Brain (organoid and tissue), 16 donors: ENCODE measurements at places on chromosomes 7 and 10.

GRCh38 chr7:70154521-70155180, 556.4 kb downstream of the AUTS2 start:
- no peak for DNase-seq

GRCh38 chr7:127935847-127936376, 95.3 kb downstream of the LRRC4 start:
- no peak for DNase-seq

- DNase-seq, result no peak
These were observed 266 bp upstream of the STMP1 start for GRCh38 chr7:135662123-135662372.

- no peak for DNase-seq
These were observed 431.2 kb downstream of the TNS3 start for GRCh38 chr7:47150497-47151260.

DNA sequence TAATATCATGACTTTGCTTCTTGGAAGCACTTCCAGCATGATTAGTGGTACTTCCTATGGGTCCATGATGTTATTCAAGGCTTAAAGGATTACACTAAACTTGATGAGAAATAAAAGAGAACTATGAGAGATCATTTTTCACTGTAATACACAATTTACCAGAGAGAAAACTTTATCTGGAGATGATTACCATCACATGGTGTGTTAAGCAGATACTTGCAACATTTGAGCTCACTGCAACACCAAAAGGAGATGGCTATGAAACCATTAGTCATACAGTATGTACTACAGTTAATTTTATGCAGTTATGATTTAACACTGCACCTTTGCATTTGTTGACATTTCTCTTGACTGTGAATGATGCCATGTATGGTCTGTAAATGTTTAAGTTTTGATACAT, 311.3 kb upstream of the AOAH start:
- no peak for DNase-seq

DNA sequence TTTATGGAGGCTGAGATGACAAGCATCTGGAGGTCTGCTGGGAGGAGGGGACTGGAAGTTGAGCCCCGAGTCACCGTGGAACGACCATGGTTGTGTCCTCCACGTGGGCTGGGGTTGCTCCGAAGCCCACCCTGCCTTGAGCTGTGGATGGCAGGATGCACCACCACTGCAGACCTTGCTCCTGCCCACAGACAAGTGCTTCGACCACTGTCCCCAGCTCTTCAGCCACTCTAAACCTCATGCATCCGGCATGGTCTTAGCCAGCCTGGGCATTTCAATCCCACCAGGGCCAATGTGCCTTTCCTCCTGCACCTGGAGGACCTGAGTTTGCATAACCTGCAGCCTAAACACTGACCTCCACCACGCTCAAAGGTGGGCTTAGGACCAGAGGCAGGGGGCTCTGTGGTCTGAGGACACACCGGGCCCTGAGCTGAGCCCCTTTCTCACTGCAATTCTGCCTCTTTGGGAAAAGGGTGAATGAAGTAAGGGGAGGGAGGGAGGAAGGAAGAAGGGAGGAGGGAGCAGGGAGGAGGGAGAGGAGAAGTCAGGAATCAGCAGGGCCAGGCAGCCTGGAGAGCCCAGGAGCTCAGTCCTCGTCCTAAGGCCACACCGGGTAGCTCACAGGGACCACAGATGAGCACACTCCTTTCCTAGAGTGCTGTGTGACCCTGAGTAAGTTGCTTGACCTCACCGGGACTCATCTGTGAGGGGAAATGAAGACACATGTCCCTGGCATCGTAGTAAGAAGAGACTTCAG, 44.8 kb upstream of the DNAAF5 start:
- DNase-seq, result no peak

- DNase-seq, result no peak
These were observed 66.2 kb upstream of the PDGFA start for GRCh38 chr7:585873-586272.

- DNase-seq, result no peak
These were observed 666.0 kb downstream of the SUGCT start for GRCh38 chr7:40800771-40801170.

DNA sequence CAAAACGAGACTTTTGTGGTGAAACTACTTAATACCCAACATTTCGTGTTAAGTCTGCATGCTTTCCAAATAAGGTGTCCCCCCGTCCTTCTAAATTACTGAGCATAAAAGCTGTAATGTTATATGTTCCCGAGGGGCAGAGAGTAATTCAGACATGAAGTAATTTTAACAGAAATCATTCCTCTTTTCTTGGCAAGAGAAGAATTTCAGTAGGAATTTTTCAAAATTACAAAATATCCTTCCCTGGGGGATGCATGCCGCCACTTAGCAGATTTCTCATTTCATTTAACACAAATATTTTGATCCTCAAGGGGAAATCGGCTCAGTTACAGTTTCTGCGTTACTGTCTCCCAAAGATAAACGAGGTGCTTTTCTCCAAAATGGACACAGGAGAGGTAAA, 213.2 kb upstream of the RHOBTB1 start:
- DNase-seq, result no peak

DNA sequence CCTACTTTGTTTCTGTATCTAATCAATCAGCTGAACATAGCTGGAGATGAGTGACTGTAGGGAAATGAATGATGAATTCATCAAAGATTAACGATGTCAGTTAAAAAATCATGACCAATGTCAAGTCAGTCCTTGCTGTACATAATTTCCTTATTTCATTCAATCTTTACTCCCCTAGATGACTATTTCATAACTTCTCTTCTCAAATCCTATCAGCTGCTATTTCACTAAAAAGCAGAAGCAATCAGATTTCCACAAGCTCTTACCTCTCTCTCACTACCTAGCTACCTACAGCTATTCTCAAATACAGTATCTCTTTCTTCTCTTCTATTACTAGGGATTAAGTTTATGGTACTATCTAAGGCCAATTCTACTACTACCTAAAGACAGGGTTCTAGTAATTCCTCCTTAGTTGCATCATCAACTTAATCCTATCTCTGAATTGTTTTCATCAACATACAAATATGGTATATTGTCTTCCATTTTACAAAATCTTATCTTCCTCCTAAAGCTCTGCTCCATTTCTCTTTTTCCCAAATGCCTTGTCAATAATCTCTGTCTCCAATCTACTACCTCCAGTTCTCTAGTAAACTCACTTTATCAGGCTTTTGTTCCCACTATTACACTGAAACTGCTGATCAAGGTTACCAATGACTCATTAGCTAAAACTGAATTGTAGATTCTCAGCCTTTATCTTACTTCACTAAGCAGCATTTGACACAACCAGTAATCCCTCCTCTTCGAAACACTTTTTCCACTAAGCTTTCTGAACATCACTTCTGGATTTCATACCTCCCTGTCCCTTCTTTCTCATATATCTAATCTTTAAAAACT, 28.4 kb downstream of the JMJD1C start:
- no peak for DNase-seq

GRCh38 chr7:27099453-27100370, 2.8 kb downstream of the HOXA2 start:
- no peak for DNase-seq

- peak; percentile 38 for DNase-seq
These were observed 297.8 kb upstream of the SEMA3A start for GRCh38 chr7:84492098-84493034.

GRCh38 chr10:1664333-1664964, 72.9 kb downstream of the ADARB2 start:
- DNase-seq, result no peak

DNA sequence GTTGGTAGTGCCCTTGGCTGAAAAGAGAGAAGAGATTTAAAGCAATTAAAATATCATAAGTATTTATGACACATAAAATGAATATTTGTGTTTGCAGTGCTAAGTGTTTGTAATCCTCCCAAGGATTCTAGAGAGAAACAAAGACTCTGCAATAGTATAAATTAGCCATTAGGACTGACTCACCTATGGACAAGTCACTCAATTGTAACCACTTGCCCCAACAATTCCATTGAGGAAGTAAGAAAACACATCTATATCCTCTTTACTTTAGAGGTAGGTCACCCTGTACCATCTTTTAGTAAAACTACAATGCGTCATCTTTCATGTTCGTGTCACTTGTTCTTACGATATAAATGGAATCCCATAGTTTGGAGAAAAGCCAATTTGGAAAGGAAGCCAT, 85.7 kb upstream of the INHBA start:
- no peak for DNase-seq

GRCh38 chr7:6530626-6531491, 20.4 kb downstream of the GRID2IP start:
- no peak for DNase-seq

GRCh38 chr10:21314906-21315644, 210.4 kb downstream of the SKIDA1 start:
- no peak for DNase-seq

DNA sequence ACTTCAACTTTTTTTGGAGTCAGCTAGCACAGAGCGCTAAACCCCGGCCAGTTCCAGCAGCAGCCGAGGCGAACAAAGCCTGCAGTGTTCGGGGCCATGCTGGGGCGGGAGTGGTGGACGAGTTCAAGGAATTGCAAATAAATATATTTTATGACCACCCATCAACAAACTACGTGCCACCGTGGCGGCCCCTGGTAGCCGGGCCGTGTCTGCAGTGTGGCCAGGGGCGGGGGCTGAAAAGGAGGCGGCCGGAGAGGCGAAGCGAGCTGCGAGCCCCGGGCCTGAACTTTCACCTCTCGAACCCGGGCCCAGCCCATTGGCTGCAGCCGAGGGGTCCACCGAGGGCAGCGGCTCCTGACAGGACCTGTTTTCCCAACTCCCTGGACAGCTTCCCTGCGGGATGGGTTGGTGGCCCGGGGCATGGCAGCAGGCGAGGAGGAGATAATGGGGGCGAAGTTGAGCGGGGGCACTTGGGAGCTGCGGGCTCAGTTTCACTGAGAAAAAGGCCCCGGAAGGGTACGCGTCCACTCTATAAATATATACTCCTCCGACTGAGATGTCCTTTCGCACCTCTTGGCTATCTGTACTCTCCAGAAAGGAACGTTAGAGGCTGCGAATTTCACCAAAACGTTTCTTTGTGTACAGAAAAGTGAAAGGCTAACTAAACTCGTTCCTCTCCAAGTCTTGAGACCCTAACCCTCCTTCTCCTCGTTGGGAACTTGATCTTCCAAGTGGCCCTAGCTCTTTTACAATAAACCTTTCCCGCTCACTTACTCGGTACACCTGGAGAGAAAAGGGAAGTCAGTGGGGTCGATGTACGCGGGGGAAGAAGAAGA, 164.6 kb upstream of the PPP1R3A start:
- peak; percentile 57 for DNase-seq

GRCh38 chr7:116809636-116810266, 52.6 kb upstream of the CAPZA2 start:
- peak; percentile 88 for DNase-seq

DNA sequence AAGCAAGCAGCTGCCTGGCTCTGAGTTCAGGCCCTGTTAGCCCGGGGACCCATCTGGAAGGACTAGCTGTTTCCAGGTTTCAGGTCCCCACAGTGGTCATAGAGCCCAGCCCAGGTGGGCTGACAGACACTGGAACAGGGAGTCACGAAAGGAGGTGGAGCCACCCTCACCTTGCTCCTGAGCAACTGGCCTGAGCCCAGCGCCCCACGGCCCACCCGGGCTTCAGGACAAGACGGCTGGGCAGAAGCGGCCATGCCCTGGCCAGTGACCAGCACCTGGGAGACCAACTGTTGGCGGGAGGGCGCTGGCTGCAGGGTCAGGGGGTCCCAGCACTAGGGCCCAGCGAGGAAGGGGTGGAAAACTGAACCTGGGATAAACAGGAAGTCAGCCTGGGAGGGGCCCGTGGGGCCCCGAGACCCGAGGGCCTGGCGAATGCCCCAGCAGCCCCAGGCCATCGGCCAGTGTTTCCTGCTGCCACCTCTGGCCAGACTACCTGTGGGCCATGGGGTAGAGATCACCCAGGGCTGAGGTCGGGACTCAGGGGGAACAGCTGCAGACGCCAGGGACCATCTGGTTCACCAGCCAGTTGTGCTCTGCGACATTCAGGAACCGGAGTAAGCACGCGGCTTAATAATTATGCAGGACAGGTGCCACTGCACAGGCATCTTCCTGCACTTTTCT, 282.1 kb upstream of the PPP2R2D start:
- DNase-seq, result no peak

DNA sequence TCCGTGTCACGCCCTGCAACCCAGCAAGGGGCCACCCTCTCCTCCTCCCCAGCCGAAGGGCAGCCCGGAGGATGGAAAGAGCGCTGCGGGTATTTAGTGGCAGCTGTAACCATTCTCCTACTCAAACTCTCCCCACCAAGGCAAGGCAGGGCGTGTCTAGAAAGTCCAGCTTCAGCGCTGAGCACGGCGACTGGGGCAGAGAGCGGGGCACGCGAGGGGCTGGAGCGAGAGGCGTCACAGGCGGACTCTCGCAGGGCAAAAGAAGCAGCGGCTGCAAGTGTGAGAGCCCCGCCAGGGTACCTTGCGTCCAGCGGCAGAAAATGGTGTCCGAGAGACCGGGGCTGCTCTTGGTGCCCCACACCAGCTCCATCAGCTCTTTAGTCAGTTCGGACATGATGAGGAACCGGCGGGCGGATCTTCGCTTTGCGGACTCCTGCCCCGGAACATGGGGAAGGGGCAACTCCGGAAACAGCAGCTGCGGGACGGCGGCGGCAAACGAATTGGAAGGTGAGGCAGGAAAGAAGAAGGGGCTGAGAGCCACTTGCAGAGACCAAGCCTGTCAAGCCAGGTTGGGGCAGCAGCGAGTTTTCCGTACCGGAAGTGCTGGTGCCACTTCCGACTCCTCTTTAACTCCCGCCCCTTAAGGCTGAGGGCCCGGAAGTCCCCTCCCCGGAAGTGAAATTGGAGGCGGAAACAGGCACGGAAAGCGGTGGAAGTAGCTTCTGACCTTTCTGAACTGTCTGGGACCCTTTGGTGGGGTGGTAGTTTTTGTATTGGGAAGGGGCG, at the start of gene MINDY3:
Gene MINDY3, minus strand, starts transcription at position 602 of the 786 bp plus-strand sequence. Its CDS starts 208 bp downstream, at position 394.
- peak; percentile 95 for DNase-seq
